ENCODE measurements at places on chromosomes 2 and 18.

- DNase-seq = peak; percentile 8
These were observed 28.6 kb upstream of the TMEM87B start for GRCh38 chr2:112026509-112026908.

- DNase-seq = peak; percentile 70
These were observed 721 bp downstream of the ADAM17 start for GRCh38 chr2:9554921-9555296.

DNA sequence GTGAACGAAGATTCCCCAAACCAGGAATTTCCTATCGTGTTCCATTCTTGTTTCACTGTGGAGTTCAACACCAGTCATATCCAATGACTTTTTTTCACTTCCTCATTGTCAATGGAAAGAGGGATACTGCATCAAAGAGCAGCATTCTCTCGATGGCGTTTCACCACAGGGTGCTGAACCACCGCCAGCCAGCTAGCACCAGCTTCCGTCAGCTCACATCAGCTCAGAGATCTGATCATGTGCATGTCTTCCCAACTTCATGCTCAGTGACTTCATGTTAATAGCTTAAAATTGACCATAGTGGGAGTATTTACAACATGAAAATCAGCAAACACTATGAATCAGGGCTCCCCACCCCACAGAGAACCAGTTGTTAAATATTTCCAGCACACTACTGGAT, 359.9 kb downstream of the TNS1 start:
- DNase-seq = no peak

DNA sequence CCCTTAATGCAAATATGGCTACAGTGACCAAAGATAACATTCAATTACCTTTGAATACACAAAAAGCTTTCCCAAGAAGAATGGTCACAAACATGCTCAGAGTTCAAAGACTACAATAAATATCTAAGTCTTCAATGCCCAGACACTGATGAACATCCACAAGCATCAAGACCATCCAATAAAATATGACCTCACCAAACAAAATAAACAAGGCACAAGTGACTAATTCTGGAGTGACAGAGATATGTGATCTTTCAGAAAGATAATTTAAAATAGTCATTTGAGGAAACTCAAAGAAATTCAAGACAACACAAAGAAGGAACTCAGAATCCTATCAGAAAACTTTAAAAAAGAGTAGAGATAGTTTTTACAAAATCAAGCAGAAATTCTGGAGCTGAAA, 40.6 kb upstream of the CAPN13 start:
- DNase-seq = no peak

DNA sequence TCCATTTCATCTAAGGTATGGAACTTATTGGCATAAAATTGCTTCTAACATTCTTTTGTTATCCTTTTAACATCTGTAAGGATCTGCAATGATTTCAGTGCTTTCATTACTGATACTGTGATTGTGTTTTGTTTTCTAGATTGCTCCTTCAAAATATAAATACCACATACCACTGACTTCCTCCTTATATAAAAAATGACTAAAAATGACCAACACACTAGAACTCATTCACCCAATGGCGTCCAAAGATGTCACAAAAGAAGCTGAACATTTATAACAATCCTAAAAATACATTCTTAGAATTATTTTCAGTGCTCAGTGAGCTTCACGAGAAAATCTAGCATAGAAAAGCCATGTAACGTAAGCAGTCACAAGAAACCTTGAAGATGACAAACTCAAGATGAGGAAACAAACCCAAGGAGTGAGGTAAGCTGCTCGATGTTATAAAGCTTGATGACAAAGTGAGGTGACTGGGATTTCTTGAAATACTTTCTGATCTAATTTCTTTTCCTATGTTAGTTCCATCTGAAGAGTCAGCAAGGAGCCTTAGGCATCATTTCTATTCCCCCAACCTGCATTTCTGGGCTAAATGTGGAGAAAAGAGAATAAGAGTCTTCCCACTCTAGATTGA, 42.6 kb downstream of the PNO1 start:
- no peak for DNase-seq

DNA sequence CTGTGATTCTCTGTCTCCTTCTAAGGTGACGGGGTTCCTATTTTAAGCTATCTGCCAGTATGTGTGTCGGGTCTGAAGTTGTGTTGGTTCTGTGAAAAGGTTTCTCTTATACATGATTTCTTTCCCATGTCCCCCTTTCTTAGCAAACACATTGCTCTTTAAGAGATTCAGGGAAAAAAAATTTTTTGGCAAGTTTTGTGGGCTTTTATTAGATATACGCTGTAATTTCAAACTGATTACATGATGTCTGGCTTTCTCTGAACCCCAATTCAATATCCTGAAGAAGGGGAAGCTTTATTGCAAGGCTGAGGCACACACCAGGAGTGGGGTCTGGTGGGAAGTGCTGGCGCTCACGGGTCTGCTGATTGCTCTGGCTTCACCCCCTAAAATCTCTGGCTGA, 210.6 kb downstream of the AGPS start:
- no peak for DNase-seq

GRCh38 chr2:29561628-29562027, 359.8 kb downstream of the ALK start:
- DNase-seq = no peak

DNA sequence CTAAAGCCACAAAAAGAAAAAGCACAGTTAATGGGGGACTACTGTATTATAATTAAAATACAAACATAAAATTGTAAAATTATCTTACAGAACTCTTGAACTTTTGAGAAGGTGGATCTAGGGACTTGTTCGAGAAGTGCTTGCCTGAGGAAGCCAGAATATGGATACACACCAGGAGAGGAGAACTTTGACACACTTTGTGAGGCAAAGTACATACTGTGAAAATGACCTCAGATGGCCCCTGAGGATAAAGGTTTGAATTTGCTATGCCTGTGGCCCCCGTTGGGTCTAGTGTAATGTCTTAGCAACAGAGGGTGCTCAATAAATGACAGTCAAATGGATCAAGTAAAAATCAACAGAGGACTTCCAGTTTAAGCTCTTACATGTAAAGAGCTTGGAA, 148.2 kb upstream of the CYP1B1 start:
- no peak for DNase-seq

GRCh38 chr18:61333746-61334490, 688 bp downstream of the CDH20 start:
- DNase-seq = no peak

- no peak for DNase-seq
These were observed 425.4 kb downstream of the TGIF1 start for GRCh38 chr18:3875376-3875775.

- DNase-seq = no peak
These were observed 41.1 kb downstream of the SCN2A start for GRCh38 chr2:165280356-165280755.

GRCh38 chr18:59878644-59879043, 21.2 kb upstream of the PMAIP1 start:
- DNase-seq = no peak

- no peak for DNase-seq
These were observed 12.5 kb downstream of the NPC1 start for GRCh38 chr18:23573626-23574431.

DNA sequence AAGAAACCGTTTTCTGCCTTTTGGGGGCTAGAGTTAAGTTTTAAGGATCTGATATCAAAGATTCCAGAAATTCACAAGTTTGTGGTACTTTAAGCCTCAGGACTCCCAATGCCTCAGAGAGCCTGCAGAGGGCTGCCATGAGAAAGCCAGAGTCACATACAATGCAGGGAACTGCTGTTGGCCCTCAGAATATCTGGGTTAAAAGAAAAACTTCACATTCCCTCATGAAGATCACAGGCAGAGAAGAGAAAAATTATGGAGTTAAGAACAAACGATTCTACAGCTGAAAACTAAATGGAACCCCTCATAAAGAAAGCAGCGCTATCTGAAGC, 39.5 kb downstream of the HDAC4 start:
- no peak for DNase-seq

GRCh38 chr2:52918551-52918950, 849.1 kb upstream of the CHAC2 start:
- DNase-seq = no peak

GRCh38 chr2:128420131-128420530, 101.5 kb upstream of the HS6ST1 start:
- DNase-seq = no peak

- no peak for DNase-seq
These were observed 24.0 kb upstream of the GALNT5 start for GRCh38 chr2:157233506-157233905.

- no peak for DNase-seq
These were observed 6.4 kb downstream of the VRK2 start for GRCh38 chr2:58052978-58053377.

DNA sequence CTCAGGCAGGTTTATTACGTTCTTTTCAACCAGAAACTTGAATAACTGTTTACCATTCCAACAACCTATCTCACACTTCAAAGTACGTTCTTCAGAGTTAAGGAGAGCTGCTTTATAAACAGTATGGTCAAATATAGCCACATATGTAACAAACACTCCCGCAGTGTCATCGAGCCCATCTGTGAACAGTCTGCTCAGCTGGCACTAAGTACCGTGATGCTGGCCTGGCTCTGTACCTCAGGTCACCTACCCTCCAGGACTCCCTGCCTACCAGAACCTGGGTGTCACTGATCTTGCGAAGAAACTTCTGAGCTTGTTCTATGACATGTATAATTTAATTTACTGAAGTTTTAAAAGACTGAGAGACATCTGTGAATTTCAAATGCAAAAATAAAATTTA, 71.4 kb downstream of the SEPTIN10 start:
- DNase-seq = no peak

DNA sequence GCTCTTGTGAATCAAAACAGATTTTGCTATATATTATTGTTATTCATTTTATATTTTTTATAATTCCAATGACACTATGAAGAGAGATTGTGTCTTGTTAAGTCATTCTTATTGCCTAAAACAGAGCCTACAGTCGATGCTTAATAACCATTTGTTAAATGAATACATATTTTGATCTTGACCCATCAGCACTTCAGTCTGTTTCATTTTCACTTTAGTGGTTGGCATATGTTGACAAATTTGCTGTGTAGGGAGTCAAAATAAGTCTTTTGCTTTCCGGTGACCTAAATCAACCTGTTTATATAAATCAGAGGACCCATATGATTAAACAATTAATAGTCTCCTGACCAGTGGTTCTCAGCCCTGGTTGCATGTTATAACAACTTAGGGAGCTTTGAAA, 97.1 kb downstream of the TXNL1 start:
- DNase-seq = no peak

- DNase-seq = no peak
These were observed 46.5 kb downstream of the TET3 start for GRCh38 chr2:74031221-74031620.

GRCh38 chr18:74402806-74403433, 54.2 kb downstream of the DIPK1C start:
- no peak for DNase-seq

GRCh38 chr2:224884188-224884587, 158.1 kb downstream of the DOCK10 start:
- DNase-seq = no peak

- no peak for DNase-seq
These were observed 88.7 kb downstream of the KLHL14 start for GRCh38 chr18:32684096-32684495.
